ENCODE measurements at places on chromosomes 13 and 19.

- DNase-seq: no peak
Measured at GRCh38 chr19:41708481-41708880, at the start of gene CEACAM5. Gene CEACAM5 (plus strand): TSS chr19:41708626. CDS start chr19:41708732, 106 bp downstream.

- DNase-seq: no peak
Measured at GRCh38 chr13:106036870-106037269, 498.6 kb downstream of the EFNB2 start.

DNA sequence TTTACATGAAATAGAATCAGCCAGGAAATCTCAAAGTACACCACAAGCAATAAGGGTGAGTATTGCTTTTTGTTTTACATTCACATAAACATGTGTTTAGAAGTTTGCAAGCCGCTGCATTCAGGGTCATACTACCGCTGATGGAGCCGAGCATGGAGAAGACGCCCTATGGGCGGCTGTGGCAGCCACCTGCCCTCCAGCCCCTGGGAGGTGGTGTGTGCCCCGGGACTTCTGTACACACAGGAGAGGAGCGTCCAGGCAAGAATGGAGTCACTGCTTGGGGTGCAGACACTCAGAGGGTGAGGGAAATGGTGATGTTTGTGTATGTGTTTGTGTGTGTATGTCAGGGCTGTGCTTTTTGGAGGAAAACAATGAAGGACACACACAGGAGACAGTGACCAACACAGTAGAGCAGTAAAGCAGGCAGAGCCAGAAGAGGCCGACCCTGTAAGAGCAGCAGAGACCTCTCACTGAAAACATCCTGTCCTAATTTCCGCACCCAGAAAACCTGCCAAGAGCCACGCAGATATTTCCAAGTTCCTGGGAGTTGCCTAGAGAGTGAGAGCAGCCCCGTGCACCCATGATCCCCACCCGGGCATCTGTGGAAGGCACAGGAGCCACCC lies 108.1 kb upstream of the GJB6 start:
- no peak for DNase-seq

DNA sequence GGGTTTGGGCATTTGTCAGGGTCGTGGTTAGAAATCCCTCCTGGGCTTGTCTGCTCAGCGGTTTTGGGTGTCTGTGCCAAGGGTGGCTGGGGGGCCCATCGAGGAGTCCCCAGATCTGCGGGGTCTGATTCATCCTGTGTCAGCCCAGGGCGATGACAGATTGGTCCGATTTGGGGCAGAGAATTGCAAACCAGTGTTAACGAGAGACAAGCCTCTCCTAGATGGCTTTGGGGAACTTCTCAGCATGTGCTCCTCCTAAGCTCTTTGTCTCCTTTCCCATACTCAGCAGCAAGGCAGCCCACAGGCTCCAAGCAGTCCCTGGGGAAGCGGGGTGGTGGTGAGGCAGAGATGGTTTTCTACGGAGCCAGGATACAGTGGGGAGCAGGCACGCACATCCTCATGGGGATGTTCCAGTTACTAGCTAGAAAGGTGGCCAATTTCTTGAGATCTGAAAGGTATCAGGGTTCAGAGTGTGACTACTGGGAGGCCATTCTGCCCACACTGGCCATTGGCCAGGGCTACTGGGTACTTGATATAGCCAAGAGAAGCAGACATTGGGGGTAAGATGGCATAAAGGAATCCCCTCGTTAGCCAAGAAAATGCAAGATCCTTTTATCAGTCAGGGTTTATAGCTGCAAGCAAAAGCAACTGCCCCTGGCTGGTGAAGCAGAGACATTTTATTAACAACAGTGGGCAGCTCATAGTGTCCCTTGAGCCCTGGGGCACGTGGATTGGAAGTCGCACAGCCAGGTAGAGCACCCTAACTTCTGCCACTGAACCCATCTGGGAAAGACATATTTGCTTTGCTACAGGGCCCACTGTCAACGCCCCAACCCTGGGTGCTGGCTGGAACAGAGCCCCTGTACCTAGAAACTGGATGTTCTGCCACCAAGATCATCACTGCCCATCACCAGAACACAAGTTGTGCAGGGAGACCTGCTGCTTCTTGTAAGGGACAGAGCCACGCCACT lies 63.6 kb downstream of the RGCC start:
- no peak for DNase-seq

- DNase-seq: no peak
Measured at GRCh38 chr19:12975221-12975741, 5.9 kb downstream of the DAND5 start.

DNA sequence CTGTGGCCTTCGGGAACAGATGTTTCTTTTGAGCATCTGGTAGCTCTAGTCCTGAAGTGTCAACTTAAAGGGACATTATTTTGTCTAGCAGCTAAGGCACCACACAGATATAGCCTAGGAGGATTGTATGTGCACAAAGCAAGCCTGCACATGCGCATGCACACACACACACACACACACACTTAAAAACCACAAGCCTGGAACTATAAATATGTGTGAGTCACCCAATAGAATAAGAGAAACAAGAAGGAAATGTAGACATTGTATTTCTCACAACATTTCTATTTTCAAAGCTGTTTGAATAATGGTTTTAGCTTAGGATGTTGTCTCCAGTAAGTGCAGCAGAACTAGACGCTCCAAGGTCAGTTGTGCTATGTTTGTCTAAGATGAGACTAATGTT lies 516.5 kb downstream of the SUCLA2 start:
- DNase-seq: no peak

DNA sequence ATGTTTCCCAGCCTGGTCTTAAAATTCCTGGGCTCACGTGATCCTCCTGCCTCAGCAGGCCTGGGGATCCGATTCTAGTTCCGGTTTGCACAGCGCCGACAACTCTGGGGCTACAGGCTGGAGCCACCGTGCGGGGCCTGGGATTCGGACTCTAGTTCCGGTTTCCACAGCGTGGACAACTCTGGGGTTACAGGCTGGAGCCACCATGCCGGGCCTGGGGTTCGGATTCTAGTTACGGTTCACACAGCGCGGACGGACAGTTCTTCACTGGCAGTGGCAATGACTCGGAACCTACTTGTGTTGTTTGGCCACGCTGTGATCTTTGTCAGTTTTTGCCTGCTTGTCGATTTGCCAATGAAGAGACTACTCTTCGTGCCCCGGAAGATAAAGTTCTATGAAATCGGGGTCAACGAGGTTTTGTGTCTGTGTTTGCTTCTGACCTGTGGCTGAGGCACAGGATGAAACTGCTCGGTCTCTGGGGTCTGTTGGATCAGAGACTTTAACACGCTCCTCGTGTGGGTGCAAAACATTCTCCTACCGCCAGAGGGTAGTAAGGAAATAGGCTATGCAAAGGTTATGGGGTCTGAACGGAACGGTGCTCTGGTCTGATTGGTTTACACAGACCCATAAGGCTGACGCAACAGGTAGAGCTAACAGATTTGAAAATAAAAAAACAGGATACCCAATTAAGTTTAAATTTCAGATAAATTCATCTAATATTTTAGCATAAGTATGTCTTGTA lies 12.1 kb upstream of the ZSCAN1 start:
- DNase-seq: peak; percentile 58

DNA sequence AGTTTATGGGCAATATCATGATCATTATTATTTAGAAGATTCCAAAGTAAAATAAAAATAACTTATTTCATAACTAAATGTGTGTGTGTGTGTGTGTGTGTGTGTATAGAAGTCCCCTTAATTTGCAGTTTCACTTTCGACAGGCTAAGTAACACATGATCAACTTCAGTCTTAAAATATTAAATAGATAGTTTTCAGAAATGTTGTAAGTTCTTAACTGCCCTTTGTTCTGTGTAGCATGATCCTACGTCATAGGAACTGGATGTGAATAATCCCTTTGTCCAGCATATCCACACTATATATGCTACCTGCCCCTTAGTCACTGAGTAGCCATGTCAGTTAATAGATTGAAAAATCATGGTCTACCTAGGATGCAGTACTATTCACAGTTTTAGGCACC lies 1863.5 kb upstream of the PCDH20 start:
- DNase-seq: no peak

DNA sequence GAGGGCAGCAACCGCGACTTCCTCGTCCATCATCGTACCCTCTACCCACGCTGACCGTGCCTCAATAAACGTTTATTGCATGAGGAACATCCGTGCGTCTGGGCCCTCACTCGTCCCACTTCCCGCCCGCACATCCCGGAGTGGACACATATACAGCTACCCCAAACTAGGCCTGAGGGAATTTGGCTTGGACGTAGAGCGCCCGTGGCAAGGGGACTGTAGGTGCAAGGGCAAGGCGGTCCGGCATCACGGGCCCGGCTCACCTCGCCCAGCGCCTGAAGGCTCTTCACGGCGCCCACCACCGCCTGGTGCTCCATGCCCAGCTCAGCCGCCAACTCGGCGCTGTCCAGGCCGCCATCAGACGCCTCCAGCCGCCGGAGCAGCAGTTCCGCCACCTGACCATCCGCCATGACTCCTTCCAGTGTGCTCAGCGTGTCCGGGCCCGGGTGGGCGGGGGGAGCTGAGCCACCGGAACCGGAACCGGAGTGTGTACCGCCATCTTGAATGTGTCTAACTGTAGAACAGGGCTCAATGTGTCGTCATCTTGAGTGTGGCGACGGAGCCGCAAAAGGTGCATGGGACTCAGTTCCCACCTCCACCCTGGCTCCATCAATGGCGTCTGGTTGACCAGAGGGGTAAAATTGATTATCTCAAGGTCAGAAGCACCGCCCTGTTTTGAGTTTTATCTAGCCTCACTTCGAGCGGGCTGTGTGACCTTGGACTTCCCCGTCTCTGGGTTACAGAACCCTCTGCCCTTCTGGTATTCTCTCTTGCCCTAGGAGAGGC lies at the start of gene FARSA:
Gene FARSA (minus strand): TSS at position 425 of the 786 bp plus-strand sequence. CDS start 15 bp downstream, at position 410.
- DNase-seq: peak; percentile 96

DNA sequence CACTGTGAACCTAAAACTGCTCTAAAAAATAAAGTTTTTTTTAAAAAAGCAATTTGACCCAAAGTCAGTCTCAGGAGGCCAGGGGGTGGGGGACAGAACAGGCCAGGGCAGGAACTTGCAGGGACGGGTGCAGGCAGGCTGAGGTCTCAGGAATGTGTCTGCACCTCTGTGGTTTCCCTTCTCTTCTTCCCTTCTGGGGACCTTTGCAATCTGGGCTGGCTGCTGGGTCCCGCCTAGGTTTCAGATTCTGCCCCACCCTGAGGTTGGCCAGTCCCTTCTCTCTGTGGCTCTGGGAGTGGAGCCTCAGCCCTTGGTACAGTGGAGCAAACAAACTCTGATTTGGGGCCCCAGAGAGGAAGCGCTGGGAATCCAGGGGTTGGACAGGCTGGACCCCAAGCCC lies 5.3 kb upstream of the F2RL3 start:
- no peak for DNase-seq

DNA sequence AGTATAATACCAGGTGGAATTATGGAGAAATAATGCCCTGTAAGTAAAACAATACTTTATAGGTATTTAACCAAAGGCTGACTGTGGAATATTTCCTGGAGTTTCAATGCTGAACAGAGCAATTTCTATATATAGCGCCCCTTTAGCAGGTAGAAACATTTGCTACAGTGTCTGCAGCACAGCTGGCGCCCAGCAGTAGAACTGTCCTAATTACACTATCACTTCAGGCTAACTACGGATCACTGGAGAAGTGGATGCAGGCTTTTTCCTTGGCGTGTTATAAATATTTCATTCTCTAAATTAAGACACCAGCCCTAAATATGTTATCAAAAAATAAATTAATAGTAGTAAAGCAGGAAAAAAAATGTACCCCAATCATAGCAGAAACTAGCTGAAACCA lies 3.1 kb downstream of the SHISA2 start:
- DNase-seq: no peak

GRCh38 chr19:4199699-4200293 lies 17.3 kb downstream of the ANKRD24 start:
- peak; percentile 42 for DNase-seq

DNA sequence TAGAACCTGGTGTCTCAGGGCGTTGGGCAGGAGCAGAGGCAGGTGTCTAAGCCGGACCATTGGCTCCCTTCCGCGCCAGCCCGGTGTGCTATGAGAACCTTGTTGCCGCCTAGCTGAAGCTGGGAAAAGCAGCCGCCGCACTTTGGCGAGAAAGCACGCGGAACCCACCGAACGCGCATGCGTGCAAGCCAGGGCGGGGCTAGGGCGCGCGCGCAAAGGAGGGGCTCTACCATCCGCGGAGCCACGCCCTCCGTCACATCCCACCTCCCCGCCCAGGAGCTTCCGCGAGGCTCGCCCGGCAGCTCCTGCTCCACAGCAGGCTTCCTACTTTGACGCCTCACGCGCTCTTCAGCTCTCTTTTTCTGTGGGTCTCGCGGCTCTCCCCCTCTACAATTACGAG lies 51.3 kb downstream of the WDR87 start:
- no peak for DNase-seq

DNA sequence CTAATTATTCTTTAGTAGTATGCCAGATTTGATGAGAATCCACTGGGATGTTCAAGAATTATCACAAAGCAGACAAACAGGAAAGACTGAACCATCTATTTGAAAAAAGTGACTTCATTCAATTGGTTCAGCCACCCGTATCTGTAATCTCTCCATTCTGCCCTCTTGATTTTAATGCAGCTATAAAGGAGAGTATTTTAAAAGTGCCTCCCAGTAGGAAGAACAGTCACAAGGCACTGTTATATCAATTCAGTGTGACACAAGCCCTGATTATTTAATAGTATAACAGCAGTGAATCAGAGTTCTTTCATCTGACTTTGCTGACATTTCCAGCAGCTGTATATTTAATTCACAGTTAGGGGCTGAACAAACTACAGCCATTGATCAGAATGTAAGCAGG lies 77.3 kb upstream of the SLAIN1 start:
- no peak for DNase-seq

DNA sequence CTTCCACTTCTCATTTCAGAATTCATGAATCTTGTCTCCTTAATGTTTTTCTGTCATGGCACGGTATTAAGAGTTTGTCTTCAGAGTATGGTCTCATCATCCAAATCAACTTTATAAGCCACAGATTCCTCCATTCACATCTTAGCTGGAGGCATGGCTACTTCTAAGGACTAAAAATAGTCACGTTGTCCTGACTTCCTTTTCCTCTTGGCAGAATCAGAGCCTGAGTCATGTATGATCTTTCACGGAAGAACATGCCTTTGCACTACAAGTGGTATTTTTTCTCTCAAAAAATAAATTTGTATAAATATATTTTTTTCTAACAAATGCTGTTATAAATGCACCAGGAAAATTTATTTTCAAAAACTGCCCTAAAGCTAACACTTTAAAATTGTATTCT lies 71.4 kb downstream of the ALOX5AP start:
- no peak for DNase-seq

- DNase-seq: peak; percentile 56
Measured at GRCh38 chr19:13430790-13431582, 75.3 kb downstream of the CACNA1A start.

DNA sequence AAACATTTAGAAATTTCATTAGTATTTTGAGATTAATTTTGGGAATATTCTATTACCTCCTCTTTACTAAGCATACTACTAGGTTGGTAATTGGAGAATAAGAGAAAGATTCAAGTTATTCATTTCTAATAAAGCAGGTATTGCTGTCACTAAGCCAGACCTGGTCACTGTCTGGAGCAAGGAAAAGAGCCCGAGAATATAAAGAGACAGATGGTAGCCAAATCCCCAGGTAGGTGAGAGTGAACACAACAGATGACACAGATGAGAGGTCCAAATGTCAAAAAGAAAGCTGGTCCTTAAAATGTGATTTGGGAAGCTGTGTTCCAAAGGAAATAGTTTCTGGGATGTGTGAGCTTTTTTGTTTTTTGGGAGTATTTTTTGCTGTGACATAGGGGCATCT lies 128.6 kb downstream of the ZNF100 start:
- DNase-seq: no peak

All from K562 (cell line).